ENCODE measurements at places on chromosomes 1 and 21.

DNA sequence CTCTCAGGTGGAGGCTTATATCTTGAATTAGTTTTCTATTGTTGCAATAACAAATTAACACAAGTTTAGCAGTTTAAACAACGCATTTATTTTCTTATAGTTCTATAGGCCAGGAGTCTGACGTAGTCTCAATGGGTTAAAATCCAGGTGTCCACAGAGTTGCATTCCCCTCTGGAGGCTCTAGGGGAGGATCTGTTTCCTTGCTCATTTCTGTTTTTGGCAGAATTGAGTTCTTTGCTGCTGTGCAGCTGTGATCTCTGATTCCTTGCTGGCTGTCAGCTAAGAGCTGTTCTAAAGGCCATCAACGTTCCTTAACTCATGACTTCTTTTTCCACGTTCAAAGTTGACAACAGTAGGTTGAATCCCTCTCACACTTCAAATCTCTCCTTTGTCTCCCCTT lies 31.8 kb downstream of the S100A10 start:
- DNase-seq, result no peak

DNA sequence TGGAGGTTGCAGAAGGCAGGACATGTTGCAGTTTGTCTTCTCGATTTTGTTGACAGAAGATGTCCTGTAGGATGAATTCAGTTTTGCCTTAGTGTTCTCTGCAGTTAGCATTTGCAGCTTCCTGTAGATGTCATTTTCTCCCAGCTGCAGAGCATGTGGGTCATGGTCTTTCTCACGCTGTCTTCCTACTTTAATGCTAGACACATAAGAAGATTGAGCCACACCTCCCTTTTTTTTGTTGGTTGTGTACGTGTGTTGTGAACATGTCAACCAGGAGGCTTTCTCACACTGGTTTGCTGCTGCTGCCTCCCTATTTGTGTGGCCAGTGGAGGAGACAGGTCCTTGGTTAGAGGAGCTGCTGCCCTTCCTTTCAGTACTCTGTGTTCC lies 110.7 kb downstream of the VPS13D start:
- DNase-seq, result no peak

DNA sequence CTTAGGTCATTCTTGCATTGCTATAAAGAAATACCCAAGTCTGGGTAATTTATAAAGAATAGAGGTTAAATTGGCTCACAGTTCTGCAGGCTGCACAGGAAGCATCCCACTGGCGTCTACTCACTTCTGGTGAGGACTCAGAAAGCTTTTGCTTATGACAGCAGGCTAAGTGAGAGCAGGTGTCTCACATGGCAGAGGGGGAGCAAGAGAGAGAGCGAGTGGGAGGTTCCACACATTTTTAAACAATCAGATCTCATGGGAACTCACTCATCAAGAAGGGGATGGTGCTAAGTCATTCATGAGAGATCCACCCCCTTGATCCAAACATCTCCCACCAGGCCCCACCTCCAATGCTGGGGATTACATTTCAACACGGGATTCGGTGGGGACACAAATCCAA lies 13.6 kb upstream of the RGS4 start:
- no peak for DNase-seq

DNA sequence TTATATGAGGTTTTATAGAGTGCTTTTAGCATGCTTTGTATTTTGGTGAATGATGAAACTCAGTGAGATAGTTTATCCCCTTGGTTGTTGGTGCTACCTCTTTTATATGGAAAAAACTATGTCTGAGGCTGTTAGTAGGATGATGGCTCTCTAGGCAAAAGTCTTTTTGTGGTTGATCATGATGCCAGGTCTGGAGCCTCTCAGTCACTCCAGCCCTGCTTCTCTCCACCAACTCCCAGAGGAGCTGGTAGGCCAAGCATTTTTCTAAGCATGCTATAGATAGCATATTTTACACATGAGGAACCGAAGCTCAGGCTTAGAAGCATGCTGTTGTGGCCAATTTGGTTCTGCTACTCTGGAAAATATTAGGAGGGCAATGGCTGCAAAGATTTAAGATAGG lies 82.2 kb downstream of the FMN2 start:
- no peak for DNase-seq

DNA sequence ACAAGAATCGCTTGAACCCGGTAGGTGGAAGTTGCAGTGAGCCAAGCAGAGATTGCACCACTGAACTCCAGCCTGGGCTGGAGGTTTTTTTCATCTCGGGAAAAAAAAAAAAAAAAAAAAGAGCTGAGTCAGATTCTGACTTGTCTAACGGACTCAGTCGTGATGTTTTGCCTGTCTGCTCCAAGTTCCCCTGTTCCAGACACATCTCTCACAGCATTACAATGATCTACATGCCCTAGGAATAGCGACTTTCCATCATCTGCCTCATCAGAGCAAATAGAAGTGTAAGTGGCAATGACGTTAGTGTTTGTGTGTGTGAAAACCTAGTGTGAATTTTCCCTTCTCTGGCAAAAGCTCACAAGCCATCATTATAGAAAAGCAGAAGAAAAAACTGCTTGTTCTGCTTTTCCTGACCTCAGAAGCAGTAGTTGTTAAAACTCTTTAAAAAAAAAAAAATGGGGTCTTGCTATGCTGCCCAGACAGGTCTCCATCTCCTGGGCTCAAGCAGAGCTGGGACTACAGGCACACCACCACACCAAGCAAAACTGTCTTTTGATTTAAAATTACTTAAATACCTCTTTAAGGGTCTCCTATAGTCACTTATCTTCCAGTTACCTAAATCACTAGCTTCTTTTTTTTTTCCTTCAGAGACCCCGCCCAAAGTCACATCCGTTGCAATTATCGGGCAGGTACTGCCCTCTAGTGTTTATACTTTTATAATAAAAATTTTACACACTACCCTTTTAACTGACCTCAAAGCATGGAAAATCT lies 37.3 kb downstream of the PLEKHO1 start:
- peak; percentile 32 for DNase-seq

GRCh38 chr1:15869413-15869812 lies 21.9 kb downstream of the SPEN start:
- no peak for DNase-seq

GRCh38 chr1:43365678-43366077 lies 2.1 kb downstream of the ELOVL1 start:
- DNase-seq, result no peak

GRCh38 chr21:15014221-15014620 lies 50.6 kb downstream of the NRIP1 start:
- no peak for DNase-seq

DNA sequence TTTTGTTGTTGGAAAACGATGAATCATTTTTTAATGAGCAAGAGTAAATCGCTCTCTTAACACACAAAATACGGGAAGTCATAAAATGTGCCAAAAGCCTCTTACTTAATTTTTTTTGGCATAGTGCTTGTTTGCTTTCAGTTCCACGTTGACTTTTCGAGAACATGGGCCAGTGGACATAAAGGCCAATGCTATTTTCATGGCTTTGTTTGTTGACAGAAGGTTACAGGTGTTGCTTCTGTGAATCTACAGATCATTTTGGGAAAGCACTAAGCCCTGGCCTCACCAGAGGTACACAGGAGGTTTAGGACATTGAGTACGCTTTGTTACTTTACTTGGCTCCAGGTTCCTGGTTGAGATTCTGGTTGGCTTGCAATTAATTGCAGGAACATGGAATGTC lies 199.4 kb upstream of the HMCN1 start:
- DNase-seq, result no peak

DNA sequence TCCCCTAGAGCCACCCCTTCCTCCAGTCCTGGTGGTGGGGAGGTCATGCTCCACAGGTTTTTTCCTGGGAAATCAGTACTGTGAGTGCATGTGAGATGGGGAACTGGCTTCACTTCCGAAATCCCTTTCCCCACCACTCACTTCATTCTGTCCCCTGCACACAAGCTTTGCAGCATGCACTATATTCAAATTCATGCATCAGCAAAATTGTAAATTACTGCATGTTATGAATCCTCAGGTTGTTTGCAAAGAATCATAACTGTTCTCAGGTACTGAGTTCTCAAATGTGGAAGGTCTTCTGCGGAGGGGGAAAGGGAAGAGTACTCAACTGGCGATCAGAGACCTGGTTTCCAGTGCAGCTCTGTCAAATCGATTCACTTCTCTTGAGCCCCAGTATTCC lies 42.3 kb downstream of the LHX4 start:
- no peak for DNase-seq

- no peak for DNase-seq
Measured at GRCh38 chr1:227447531-227447990, 115.8 kb upstream of the ZNF678 start.

DNA sequence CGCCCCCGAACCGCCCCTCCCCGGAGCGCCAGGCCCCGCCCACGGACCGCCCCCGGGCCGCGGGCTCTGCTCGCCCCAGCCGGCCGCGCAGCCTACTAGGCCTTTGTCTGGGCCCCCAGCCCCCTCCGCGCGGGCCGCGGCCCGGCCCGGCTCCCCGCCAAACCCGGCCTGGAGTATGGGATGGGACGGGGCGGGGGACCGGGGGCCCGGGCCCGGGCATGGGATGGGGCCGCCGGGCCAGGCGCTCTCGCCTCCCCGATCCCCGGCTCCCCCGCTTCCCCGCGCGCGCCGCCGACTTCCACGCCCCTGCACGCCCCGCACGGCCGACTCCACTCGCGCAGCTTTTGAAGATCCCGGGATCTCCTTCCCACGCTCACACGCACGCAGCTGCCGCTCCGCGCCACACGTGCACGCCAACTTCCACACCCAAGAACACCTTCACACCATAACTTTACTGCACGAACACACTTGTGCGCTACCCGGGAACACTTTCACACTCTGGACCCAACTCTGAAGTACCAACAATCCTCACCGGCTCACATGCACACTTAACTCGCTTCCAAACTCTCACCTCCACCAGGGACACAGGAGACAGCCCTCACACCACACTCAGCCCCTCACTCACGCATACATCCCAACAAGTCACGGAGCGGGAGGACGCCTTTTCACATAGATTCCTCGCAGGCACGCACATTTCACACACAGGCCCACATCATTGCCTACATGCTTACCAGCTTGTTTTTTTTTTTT lies 437 bp upstream of the HSPG2 start:
- DNase-seq, result peak; percentile 65

DNA sequence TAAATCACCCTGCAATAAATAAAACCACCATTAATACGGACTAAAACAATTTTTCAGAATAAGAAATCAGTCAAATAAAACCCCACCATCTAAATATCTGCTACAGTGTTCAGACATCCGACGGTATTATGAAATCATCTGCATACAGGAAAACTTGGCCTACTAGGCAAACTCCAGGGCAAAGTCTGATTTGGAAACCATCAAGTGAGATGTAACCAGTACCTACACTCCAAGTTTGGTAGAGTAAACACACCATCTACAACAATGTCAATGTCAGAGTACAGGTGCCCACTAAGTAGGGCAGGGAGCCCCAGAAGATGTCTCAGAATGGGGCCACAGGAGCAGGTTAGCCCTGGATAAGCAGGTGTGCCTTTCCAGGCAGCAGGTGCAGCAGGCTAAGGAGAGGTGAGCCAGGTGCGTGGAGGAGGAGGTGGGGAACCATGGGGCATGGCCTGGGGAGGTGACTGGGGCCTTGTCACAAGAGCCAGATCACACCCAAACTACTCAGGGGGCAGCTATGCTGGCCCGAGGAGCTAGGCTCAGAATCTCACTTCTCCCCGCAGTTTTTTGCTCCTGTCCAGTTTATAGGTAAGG lies 59.6 kb downstream of the CAPZB start:
- no peak for DNase-seq

- DNase-seq, result no peak
Measured at GRCh38 chr1:205670611-205671430, 9.5 kb downstream of the SLC45A3 start.

DNA sequence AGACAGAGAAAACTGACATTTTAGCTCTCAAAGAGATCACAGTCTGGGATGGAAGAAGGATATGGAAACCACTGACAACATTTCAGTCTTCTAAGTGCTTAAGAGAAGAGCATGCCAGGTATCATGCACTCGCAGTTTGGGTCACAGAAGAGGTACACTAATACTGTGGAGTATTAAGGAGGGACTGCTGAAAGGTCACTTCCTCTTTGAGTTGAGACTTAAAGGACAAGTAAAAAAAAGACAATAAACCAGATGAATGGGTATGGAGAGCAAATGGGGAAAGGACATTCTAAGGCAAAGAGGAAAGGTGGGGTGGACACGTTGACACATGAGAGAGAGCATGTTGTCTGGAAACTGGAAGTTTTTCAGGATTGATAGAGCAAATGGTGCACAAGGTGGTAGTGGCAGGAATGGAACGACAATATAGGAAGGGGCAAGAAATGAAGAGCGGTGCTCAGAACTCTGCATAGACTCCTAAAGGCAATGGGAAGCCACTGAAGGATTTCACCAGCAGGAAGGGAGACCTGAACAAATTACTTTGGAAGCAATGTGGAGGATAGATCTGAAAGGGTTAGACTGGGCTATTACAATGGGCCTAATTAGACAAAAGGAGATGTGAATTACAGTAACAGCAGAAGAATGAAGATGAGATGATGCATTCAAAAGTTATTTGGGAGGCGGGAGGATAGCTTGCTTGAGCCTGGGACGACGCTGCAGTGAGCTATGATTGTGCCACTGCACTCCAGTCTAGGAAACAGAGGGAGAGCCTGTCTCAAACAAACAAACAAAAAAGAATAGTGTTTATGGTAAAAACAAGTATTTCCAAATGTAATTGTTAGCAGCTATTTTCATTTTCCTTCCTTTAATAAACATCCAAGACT lies 11.1 kb downstream of the DIPK1A start:
- DNase-seq, result no peak

DNA sequence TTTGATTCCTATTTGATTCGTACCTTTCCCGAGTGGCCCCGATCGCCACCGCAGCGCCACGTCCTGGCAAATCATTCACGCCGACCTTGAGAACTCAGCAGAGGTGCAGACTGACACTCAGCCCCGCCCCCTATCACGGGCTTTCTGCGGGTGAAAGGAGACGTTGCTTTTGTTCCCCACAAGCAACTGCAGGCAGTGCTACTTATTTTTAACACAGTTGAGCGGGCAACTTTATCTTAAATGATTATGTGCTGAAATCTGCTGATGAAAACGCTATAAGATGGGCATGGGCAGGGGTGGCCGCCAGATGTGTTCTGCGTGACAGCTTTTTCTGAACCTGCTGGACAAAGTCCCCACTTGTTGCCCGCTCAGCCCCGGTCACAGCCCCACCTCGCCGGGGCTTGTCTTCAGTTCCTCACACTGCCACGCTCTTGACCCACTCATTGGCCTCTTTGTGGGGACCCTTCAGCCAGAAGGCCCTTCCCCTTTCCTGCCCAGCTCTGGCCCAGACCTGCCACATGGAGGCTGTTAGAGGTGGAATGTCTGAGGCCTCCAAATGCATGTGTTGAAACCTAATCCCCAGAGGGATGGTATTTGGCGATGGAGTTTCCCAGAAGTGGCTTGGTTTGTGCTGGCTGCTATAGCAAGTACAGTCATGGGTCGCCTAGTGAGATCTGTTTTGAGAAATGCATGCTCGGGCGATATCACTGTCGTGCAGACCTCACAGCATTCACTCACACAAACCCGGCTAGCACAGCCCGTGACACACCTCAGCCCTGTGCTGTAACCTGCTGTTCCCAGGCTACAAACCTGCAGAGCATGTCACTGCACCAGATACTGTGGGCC lies 15.7 kb upstream of the PDXK start:
- no peak for DNase-seq

DNA sequence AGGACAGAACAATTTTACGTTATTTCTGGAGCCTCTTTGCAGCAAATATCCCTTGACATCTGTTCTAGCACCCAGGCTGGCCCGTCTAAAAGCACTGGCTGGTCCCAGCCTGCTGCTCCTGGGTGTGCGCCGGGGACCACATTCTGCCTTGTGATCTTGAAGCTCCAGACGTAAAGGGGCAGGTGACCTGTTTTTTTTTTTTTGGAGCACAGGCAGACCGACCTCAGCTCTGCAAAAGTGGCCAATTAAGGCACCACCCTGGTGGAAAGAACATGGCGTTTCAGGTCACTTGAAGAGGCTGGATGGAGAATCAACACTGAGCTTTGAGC lies 13.8 kb upstream of the CAMTA1 start:
- no peak for DNase-seq

Measured in HuH-7.5 (cell line).